ENCODE measurements at places on chromosomes 5 and 9.
A peak's percentile ranks its signal among the peaks of the same experiment; 100 is the strongest.

GRCh38 chr5:73153513-73153912 is 19.5 kb upstream of the TMEM174 start:
- DNase-seq = no peak

- no peak for DNase-seq
Observed at GRCh38 chr5:135377751-135378680, 21.0 kb downstream of the MACROH2A1 start.

- DNase-seq = no peak
Observed at GRCh38 chr5:149448831-149449714, 70.0 kb upstream of the IL17B start.

DNA sequence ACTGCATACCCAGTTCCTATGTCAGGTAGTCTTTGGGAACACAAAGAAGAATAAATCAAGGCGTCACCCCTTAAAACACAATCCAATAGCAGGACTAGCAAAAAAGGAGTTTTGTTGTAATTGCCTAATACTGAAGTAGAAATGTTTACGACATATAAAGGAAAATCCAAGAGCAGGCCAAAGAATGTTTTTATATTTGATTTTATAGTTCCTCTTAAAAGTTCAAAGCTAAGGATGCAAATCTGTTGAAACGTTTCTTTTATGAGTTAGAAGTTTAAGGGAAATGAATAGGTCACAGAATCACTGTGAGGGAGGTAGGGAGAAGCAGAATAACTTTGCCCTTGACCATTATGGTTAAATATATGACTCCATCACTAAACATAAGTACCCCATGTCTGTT is 136.1 kb downstream of the PAM start:
- DNase-seq = no peak

DNA sequence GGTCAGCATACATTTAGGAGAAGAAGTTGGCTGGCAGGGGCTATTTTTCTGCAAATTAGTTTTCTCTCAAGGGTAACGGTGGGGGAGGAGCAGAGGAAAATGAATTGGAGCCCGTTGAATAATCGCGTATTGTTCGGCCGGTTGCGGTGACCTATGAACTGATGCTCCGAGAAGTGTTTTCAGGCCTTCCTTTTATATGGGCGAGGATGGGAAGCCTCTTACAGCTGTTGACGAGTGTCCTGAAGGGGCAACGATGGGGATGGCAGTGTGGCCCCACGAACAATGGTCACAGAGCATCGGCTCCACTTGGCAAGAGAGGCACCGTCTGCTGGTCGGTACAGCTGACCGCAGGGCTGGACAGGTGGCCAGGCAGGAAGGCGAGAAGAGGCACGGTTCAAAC is 400.7 kb downstream of the ZSWIM6 start:
- DNase-seq = no peak

GRCh38 chr9:2116073-2116472 is 100.9 kb downstream of the SMARCA2 start:
- DNase-seq = no peak

DNA sequence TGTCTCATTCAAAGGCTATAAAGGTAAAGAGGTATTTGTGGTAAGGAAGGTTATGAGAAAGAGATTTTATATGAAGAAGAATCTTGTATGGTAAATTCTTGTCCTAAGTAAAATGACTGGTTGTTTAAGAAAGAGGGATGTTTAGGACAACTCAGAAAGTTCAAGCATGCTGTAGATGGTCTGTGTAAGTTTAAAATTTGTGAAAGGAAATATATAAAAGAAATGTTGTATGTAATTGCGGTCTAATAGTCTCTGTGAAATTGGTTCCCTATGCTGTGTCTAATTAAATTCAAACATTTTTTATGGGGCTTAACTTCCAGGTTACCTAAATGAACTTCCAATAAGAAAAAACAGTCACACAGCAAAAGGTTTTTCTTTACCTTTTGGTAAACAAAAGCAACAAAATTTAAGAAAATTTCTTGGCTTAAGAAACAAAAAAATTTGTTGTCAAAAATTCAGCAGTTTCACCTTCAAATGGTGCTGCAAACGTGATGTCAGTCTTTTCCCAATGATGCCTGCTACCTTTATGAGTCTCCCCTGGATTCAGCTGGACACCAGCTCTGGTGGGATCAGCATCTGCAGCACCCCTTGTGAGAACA is 83.0 kb upstream of the FCN1 start:
- DNase-seq = no peak

- peak; percentile 23 for DNase-seq
Observed at GRCh38 chr5:180209137-180209581, at the start of gene RASGEF1C. Gene RASGEF1C (minus strand): TSS chr5:180209211. CDS start chr5:180138052, 71,159 bp downstream.

- no peak for DNase-seq
Observed at GRCh38 chr9:120944434-120944843, 17.8 kb upstream of the TRAF1 start.

- no peak for DNase-seq
Observed at GRCh38 chr9:6153425-6153824, 62.2 kb upstream of the IL33 start.

- no peak for DNase-seq
Observed at GRCh38 chr5:82613891-82614290, 335.7 kb upstream of the RPS23 start.

DNA sequence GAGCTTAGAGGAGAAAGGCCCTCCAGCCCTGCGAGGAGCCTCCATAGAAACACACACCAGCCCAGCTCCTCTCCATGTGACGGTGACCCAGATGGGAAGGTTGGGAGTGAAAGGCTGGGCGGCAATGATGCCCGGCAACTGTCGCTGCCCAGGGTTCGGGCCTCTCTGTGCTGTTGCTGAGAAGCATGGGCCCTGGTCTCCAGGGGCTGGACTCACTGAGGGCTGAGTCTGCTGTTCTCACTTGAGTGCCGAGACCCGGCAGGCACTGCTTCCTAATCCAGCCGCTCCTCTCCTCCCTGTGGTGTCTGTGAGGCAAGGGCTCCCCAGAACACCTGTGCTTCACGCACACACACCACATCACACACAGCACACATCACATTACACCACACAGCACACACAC is 493.6 kb downstream of the GADD45G start:
- no peak for DNase-seq

- no peak for DNase-seq
Observed at GRCh38 chr5:88695931-88696330, 187.1 kb downstream of the MEF2C start.

GRCh38 chr9:31870276-31870675 is 514.2 kb upstream of the ACO1 start:
- DNase-seq = no peak

- DNase-seq = no peak
Observed at GRCh38 chr5:163894645-163895044, 389.2 kb downstream of the MAT2B start.

GRCh38 chr5:172283020-172283861 is at the start of gene UBTD2:
Gene UBTD2 (minus strand): TSS chr5:172283764. CDS start chr5:172283665, 99 bp downstream.
- peak; percentile 37 for DNase-seq

DNA sequence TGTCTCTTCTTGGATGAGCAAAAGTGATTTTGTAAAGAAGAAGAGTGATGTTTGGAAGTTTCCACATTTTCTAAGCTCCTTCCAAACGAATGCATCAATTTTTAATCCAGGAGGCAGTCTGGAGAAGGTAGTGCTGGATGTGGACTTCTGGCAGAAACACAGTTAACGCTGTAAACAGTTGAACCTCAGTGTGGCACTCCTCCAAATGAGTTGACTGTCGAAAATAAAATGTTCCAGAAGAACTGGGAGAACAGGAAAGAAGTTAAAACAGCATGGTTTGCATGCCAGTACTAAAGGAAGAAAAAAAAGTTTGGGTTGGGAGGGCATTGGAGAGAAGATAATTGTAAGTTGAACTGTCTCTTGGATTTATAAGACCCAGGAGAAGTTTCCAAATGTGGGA is 6.5 kb downstream of the ZNF462 start:
- DNase-seq = no peak

DNA sequence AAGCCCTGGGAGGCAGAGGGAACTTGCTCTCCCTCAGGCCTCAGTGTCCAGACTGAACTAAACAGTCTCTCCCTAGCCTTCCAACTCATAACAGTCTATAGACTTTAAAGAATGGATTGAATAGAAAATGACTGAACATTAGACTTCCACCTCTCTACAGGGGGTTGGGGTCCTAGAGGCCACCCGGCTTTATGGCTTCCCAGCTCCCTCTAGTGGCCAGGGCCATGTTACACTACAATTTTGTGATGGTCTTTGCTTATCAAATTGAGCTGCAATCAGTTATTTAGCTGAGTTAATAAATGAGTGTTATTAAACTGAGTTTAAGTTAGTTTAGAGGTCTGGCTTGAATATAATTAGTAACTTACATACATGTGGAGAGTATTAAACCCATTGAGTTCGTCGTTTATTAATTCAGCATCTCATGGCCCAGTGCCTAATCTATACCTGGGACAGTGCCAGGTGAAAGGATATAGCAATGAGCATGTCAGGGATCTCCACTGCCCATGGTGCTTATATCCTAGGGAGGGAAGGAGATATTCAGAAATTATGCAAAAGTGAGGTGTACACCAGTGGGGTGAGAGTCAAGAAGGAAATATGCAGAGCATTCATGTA is 105.2 kb downstream of the SH3TC2 start:
- no peak for DNase-seq

DNA sequence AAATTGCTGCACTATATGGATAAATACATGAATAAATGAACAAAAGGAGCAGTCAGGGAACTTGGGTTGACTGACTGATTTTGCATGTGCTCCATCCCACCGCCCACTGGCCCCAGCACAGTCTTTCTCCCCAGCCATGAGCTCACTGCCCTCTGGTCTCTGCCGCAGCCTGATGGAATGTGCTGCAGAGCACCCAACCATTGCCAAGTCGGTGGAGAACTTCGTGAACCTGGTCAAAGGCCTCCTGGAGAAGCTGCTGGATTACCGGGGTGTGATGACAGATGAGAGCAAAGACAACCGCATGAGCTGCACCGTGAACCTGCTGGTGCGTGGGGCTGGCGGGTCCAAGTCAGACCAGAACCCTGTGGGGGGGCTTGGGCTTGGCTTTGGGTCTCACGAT is 53.9 kb upstream of the INSYN2B start:
- DNase-seq = no peak

GRCh38 chr9:115939065-115939765 is 214.4 kb upstream of the PAPPA start:
- DNase-seq = no peak

GRCh38 chr5:87278590-87279100 is 11.0 kb downstream of the RASA1 start:
- DNase-seq = no peak

- DNase-seq = no peak
Observed at GRCh38 chr9:99549441-99549840, 272.2 kb upstream of the NR4A3 start.

DNA sequence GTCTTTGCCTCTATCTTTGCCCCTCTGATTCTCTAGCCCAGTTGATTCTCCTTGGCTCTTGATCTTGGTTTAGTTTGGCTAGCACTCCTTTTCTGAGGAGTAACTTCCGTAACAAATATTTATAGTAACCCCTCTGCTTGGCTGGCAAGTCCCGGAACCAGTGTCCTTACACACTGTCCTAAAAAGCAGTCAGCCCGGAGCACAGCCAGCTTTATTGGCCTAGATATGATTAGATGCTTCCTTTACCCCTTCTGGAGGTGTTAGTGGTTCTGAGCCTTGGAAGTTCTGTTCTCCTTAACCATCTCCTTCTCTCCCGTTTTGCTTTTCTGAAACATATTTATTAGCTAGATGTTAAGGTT is 17.0 kb upstream of the MSMP start:
- no peak for DNase-seq

DNA sequence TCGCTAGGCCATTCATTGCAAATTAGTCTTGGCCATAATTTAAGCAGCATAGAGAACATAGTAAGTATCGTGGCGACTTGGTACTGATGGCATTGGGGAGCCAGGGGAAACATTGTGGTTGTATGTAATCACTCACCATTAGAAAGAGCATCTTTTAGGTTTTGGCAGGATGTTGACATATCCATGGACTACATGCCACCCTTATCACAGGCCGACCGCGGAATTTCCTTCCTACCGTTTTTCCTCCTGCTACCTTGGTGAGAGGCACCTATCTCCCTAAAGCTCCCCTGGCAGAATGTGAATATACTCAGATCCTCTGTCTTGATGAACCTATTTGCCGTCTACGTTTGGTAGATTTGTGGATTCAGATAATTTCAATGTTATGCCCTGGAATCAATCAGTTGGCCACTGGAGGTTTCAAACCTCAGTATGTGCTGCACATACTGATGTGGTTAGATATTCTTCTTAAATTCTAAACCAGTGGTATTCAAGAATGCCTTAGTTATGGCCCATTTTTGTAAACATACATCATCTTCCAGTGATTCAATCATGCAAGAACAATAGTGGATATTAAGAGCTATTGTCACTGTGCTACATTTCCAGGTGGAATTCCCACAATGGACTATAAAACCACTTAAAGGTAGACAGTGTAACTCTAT is 271.0 kb upstream of the HAPLN1 start:
- DNase-seq = no peak

DNA sequence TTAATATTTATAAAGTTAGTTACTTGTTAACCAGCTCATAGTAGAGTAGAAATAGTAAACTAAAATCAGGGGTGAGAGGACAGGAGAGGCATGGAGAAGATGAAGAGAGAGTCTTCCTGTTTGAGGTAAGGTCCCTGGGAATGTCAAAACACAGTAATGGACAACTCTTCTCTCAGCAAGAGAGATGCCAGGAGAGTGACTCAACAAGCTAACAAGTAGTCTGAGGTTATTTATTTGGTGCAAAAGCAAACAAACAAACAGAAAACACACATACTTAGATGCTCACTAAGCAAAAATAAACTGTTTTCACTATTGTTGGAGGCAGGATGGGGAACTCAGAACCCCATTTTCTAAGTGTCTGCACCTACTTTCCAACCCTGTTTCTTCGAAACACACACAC is 333.2 kb upstream of the RFX3 start:
- DNase-seq = no peak

DNA sequence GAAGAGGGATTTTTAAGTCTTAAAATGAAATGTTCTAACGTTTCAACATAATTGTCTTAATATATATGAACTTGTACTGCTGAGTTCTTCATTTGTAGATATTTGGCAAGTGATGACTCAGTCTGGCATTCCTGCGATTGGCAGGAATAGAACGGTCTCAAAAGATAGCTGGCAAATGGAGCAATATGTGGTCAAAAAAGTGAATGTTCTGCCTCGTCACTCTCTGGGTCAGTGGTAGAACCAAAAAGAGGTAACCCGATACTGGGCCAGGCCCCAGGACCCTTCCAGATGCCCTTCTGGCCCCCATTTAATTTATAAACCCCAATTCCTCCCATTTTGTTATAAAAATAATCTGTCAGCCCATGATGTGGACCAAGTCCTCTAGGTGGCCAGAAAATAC is 39.2 kb downstream of the ZNF366 start:
- DNase-seq = no peak

DNA sequence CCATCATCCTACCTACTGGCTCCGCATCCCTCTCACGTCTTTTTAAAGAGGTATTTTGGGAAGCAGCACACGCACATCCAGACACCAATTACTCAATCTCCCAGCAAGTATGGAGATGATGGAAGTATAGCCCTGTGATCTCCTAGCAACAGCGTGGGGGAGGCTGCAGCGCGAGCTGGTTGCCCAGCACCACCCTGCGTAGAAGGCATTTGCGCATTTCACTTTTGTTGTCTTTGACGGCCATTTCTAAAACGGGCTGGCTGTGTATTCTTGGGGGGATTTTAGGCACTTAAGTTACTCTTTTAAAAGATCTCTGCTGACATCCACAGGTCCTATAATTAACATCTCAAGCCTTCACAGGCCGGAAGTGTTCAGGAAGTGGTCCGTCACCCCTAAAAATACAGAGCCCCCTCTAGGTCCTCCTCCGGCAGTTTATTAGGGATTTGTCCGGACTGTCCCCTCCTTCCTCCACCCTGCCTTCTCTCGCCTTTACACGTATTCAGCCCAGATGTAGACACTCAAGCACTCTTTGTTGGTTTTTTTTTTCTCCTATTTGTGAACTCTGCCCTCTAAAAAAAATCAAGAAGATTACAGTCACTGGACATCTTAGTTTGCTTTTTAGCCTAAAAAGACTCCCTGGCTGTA is 371.4 kb downstream of the NTRK2 start:
- DNase-seq = no peak

Data from NCI-H1092 (cell line).